ENCODE measurements at places on chromosomes 7 and 10. TPM values are rescaled to one million over a fixed set of nuclear protein-coding genes. Genes with fewer than 3 reads are reported as not detected.

The CNNM1 gene
- 0.30 TPM for total RNA-seq

The NUTM2A gene
- 0.66 TPM for total RNA-seq

The LRRD1 gene
- total RNA-seq = 0.51 TPM

The RNF148 gene
- total RNA-seq = 1.6 TPM

The UCN3 gene
- total RNA-seq = not detected

The ANKRD61 gene
- not detected for total RNA-seq

The WDR86 gene
- 2.8 TPM for total RNA-seq

The ASZ1 gene
- total RNA-seq = not detected

The GIMAP5 gene
- 18.8 TPM for total RNA-seq

The WDR37 gene
- total RNA-seq = 20.3 TPM

The VGF gene
- not detected for total RNA-seq

The CRPPA gene
- 2.1 TPM for total RNA-seq

The ADAM12 gene
- total RNA-seq = 5.5 TPM

The GSAP gene
- 24.1 TPM for total RNA-seq

The CYP3A5 gene
- not detected for total RNA-seq

The AUTS2 gene
- total RNA-seq = 102 TPM

The SKIDA1 gene
- 1.4 TPM for total RNA-seq

The CCL24 gene
- total RNA-seq = 2.4 TPM

The ZNF425 gene
- 1.3 TPM for total RNA-seq

The ANXA8L1 gene
- not detected for total RNA-seq

The ACTL6B gene
- total RNA-seq = not detected

The GBX1 gene
- total RNA-seq = not detected

The PRRT4 gene
- 5.8 TPM for total RNA-seq

The ASAH2B gene
- total RNA-seq = 2.9 TPM

The MALRD1 gene
- total RNA-seq = 2.4 TPM

The GNA12 gene
- 53.0 TPM for total RNA-seq

The TRA2A gene
- total RNA-seq = 74.9 TPM

The NRP1 gene
- 221 TPM for total RNA-seq

The TMEM130 gene
- 15.3 TPM for total RNA-seq

The ZNF467 gene
- total RNA-seq = 18.5 TPM

The MUC12 gene
- total RNA-seq = 0.88 TPM

The ABCB1 gene
- total RNA-seq = 2.3 TPM

The HOXA3 gene
- total RNA-seq = 9.6 TPM
